ENCODE measurements at places on chromosomes 1 and 21.

DNA sequence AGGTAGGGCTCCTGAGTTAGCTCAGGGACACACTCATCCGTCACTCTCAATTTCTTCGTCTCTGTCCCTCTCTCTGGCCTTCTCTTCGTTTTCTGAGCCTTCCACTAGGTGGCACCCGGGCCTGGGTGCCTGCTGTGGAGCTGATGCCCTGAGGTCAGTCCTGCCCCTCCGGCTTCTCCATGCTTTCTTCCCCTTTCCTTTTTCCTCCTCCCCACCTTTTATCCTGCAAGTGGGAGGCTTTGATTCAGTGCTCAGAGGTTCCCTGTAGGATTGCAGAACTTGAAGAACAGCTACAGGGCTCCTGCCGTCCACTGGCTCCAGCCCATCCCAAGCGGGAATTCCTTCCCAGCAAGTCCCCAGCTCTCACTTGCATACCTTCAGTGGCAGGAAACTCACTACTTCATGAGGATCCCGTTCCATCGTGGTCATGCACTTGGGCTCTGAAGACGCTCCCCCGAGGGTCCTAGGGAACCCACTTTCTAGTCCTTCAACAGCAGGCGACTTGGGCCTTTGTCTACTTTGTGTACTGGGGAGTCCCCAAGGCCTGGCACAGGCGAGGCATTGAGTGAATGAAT is 45.6 kb downstream of the SRRM1 start:
- peak; percentile 30 for DNase-seq

GRCh38 chr1:154410185-154410827 is 5.2 kb downstream of the IL6R start:
- no peak for DNase-seq

DNA sequence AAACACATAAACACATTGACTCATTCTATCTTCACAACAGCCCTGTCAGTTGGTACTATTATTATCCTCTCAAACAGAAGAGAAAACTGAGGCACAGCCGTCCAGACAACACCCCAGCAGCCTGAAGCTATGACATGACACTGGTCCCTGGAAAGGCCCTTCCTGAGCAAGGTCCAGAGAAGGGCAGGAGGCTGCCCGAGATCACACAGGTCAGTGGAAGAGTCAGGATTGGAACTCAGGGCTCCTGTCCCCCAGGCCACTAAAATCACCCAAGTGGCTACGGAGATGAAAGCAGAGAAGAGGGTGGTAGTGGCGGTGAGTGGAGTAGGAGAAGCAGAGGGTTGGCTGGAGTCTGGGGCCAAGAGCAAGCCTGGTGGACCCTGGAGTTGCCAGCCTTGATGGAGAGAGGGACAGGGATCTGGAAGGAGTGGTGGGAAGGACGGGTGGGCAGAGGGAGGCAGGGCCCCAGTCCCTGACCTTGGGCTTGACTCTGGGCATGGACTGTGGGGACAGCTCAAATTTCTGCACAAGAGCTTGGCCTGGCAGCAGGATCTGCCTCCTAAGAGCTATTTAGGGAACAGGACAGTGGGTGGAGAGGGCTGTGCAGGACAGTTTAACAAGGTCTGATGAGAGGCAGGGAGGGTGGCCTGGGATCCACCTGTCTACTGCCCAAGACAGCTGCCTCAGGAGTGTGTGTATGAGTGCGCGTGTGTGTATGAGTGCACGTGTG is 15.8 kb downstream of the MYOM3 start:
- DNase-seq = no peak

DNA sequence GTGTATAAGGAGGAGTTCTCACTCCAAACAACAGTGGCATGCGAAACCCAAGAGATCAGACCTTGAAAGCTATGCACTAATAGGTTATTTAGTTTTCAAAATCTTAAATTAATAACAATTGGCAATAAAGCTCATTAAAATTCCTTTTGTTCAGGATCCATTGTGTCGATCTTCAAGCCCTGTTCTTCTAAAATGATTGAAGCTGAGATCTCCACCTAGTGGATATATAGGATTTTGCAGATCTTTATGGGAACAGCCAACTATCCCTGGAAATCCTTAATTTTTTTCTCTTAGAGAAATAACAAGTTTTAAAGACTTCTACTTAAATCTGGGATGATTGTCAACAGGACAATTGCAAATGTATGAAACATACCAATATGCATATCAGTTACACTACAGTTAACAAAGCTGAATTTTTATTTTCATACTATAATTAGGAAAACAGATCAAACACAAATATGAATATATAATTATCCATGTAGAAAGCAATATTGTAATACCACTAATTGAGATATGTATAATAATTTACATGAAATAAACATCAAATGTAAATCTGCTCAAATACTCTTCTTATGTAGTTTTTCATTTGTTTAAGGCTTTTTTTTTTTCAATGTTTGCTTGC is 43.3 kb downstream of the LRRC53 start:
- no peak for DNase-seq

DNA sequence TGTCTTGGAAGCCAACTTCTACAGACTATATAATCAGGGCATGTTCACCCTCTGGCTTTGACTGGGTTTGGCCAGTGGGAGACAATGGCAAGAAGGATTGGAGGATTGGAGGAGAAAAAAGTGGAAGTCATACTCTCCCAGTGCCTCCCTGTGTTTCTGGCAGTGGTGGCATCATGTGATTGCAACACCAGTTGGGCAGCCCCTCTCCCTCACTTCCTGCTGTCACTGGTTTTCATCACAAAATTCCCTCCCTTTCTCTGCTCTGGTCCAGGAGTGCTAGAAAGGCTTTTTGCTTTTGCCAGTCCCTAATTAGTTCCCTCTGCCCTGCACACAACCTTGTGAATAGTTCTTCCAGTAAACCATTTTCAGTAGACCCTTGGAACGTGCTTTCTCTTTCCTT is 3.7 kb upstream of the QSOX1 start:
- DNase-seq = no peak

DNA sequence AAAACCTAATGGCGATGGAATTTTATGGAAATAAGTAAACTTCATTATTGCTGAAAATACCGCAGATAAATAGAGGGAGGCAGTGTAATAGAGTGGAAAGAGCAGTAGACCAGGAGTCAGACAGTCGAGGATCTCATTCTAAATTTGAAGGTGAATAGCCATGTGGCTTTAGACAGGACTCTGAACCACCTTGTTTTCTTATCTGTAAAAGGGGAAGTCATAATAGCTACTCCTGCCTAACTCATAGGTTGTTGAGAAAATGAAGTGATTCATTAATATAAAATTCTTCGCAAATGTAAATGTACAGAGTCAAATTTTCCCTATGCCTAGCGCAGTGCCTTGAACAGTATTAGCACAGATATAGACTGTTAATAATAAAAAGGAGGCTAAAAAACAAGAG is 14.8 kb downstream of the RPS6KC1 start:
- no peak for DNase-seq

GRCh38 chr1:226985239-226985838 is 45.2 kb downstream of the COQ8A start:
- no peak for DNase-seq

GRCh38 chr1:216462066-216462775 is 39.0 kb upstream of the USH2A start:
- no peak for DNase-seq

- DNase-seq = no peak
Measured at GRCh38 chr1:155134322-155134721, 1.3 kb upstream of the SLC50A1 start.

GRCh38 chr1:63124666-63125191 is 197.6 kb upstream of the FOXD3 start:
- DNase-seq = no peak

- no peak for DNase-seq
Measured at GRCh38 chr1:82837766-82838465, 1037.2 kb downstream of the ADGRL2 start.

DNA sequence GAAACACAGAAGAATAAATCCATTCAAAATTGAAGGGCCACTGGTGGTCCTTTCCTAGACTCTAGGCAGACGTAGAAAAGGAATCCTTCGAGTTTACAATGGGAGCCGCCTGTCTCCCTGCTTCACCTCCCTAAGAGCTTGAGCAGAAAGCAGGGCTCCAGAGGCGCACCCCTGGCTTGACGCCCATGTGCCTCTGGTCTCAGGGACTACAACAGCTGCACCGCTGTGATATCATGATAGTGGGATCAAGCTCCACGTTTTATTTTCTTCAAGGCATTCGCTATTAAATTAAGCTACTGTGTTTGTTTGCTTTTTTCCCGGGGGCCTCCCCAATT is 403 bp upstream of the C1orf122 start:
- no peak for DNase-seq

- no peak for DNase-seq
Measured at GRCh38 chr1:212561501-212561931, 47.0 kb upstream of the ATF3 start.

- DNase-seq = no peak
Measured at GRCh38 chr21:42149656-42150473, 69.1 kb upstream of the ABCG1 start.

DNA sequence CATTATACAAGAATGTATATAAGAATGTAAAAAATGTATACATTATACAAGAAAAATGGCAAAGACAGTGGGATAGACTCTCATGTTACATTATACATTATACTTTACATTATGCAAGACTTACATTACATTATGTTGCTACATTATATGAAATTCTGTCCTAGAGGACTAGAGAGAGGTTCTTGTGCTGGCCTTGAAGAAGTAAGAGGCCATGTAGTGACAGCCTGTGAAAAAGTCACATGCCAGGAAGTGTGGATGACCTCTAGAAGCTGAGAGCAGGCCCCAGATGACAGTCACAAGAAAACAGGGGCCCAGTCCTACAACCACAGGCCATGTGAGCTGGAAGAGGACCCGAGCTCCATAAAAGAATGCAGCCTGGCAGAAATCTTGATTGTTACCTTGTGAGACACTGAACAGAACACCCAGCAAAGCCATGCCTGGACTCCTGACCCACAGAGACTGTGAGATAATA is 30.5 kb upstream of the AHCYL1 start:
- no peak for DNase-seq

GRCh38 chr21:26408511-26408910 is 164.6 kb downstream of the CYYR1 start:
- no peak for DNase-seq

DNA sequence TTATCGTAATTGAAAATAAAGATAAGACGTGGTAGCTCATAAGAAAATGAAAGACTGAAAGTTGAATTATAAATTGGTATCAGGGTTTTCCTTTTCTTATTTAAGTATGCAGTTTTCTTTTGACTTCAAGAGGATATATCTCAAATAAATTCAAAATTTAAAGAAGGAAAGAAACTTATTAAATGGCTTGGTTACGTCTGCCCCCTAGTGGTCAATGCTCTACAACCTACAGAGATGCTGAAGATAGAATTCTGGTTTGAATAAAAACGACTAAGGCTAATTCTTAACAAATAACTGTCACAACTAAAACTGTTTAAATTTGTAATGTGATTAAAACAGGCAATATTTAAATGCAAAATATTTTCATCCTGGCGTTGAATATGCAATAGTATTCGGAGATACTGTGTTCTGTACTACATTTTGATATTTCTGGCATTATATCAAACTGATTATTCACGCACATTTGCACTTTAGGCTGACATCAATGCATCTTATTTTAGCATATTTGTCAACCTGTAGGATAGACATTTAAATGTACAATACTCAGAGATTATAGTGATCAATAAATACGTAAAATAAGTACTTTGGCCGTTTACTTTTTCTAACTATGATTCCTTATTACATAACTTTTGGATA is 26.8 kb downstream of the IFI44 start:
- DNase-seq = peak; percentile 37

DNA sequence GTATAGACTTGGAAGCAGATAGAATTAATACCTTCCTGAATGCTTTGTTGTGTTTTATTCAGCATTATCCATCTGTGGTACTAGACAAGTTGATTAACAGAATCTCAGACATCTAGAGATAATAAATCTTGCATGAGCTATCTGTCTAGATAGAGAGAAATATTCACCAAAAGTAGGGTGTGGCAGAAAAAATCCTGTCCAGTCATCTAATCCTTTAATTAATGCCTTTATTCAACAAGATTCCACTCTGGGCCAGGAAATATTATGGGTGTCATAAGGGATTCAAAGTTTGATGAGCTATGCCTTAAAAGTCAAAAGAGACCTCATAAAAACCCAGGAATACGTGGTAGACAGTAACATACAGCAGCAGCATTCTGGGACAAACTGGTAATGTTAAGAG is 601.2 kb downstream of the LMO4 start:
- DNase-seq = no peak

GRCh38 chr1:209651138-209651587 is 1.1 kb downstream of the LAMB3 start:
- no peak for DNase-seq

DNA sequence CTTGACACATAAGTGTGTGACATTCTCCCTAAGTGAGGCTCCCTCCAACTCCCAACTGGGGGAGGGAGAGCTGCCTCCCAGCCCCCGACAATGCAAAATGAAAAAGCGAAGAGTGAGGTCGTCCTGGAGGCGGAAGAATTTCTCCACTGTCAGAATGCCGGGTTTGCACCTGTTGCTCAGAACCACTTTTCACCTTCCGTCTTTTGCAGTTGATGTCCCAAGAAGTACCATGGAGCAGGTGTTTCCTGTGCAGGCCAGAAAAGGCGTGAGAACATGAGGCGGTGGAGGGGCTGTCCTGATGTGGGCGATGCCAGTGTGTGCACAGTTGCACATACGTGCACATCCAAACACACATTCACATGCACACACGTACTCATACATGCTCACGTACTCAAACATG is 158.6 kb upstream of the AJAP1 start:
- DNase-seq = no peak

DNA sequence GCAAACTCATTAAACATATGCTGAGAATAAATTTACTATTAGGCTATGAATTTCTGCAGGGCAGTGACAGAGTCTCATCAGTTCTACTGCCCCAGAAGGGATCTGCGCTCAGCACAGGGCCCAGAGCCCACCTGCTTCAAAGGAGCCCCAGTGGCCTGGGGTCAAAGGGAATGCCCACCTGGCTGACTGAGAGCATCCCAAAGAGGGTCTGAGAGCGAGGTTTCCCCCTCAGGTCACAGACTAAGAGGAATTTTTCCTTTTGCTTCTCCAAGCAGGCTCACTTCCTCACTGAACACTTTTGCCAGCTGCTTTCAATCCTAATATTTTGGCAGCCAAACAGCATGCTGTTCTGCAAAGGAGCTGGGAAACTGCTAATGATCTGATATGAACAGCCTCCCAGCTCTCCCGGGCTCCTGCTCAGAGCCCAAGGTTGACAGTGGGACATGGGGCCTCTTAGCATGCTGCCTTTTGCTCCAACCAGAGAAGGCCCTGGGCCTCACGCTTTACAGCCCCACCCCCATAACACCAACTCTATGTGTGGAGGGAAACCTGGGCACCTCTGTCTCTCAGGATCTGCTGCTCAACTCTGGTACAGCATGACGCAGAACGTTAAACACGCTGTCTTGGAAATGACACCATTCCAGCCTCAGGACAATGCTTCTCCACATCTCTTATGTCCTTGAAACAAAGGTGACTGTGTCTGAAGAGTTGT is 70.7 kb upstream of the SYT6 start:
- no peak for DNase-seq

- DNase-seq = no peak
Measured at GRCh38 chr1:94110946-94111740, 9.8 kb downstream of the ABCA4 start.

- no peak for DNase-seq
Measured at GRCh38 chr1:201349092-201349491, 28.4 kb downstream of the TNNT2 start.

- DNase-seq = no peak
Measured at GRCh38 chr21:16370186-16370585, 640.4 kb downstream of the USP25 start.

All from T follicular helper cell (primary cell).